ENCODE measurements at places on chromosomes 4 and X.
A peak's percentile ranks its signal among the peaks of the same experiment; 100 is the strongest.

DNA sequence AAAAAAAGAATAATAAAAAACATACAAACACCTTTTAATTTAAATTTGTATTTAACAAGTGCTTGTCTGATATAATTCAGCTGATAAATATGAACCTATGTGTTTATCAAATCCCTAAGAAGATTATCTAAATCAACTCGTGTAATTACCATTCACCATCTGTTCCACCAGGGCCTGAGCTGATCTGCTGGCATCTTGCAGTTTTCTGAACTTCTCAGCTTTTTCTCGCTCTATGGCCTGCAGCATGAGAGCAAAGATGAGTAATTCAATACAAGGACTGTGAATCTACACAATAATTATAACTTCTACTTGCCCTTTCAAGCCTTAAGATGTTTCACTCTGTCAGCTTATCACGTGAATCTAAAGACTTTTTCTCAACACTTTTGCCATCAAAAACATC is 709.7 kb downstream of the DMD start:
- DNase-seq = no peak

DNA sequence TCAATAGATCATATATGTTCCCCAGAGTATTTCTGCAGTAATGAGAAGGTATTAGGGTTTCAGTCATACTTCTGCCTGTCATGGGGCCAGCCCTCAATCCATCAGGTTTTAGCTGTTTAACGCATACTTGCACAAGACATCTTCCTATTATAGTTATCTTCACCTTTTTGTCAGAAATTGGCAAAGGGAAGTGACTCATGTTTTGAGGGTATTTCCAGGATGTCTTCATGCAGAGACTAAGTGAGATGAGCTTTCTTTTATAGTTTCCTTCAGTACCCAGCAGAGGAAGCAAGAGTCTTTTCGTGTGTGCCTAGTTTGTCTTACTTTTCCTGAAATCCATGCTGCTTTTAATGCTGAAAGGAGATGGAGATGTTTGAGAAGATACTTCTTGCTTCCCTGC is 9.5 kb downstream of the CSTF2 start:
- no peak for DNase-seq

GRCh38 chrX:77528034-77528433 is 80.8 kb downstream of the FGF16 start:
- DNase-seq = no peak

GRCh38 chr4:76802236-76803021 is 95.5 kb downstream of the SOWAHB start:
- no peak for DNase-seq

DNA sequence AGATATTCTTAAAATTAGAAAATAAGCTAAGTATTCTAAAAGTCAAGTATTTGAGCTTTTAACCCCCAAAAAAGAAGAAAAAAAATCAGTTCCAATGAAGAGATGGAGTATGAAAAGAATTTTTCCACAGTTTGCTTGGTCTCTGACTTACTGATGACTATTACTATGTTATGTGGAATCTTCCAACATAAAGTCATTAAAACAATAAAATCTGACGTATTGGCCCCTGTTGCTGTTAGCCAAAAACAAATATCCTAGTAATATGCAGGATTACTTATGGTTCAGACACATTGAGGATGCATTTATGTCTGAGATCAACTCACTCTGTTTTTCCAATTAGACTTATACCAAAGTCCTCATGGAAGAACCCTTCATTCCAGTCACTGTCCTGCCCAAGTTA is 517.2 kb upstream of the ADGRL3 start:
- DNase-seq = peak; percentile 2

GRCh38 chr4:102430461-102430910 is 70.7 kb upstream of the NFKB1 start:
- DNase-seq = no peak

GRCh38 chr4:1315306-1315705 is 25.6 kb downstream of the MAEA start:
- no peak for DNase-seq

DNA sequence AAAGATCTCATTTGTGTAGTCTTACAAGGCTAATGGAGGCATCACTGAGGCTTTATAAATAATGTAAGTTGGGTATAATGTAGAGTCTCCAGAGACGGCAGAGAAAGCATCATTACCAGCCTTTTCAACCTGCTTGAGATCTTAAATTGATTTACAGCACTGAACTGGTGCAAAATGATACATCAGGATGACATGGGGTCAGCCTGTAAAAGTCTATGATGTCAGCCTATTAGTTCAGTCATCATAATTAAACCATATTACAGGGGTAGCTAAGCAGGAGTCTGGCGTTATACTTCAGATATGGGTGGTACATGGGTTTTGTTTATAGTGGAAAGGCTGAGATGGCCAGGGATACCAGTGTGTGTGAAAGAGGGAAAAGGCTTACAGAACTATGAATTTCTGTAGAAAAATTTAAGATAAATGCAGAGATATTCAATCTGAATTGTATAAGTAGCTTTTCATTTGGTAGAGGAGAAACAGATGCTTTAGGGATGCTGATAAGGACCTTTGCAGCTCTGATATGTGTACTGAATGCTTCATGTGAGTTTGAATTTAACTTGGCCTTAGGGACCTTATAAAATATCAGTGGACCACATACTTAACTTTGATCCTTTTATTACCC is 2.7 kb downstream of the SMAD1 start:
- no peak for DNase-seq

DNA sequence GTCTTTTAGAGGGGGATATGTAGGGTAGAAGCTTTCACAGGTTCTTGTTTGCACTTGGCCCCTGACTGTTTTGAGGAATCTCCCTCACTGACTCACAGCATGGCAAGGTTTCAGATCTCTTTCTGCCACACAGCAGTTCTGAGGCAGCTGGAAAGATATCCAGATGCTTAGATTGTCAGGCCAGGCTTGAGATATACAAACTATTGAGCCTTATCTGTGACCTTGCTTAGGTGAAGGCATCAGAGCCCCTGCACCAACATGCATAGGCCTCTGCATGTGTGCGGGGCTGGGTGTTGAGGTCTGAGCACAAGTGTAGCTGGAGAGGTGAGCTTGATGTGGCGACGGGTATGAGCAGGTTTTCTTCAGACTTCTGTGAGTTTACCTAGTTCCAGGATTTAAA is 80.9 kb upstream of the MSANTD1 start:
- DNase-seq = peak; percentile 65

DNA sequence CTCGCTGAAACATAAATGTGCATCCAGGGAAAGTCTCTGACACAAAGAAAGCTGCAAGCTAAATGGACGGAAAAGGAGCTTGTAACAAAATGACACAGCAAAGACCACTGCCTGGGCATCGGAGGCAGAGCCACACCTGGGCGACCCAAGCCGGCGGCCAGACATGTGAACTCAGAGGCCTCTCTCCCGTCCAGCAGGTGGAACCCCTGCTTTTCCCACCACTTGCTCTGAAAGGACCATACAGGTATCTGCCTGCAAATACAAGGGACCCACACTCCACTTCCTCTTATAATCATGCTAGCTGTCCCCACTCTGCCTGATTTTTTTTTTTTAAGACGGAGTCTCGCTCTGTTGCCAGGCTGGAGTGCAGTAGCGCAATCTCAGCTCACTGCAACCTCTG is 12.0 kb downstream of the CPLX1 start:
- no peak for DNase-seq

DNA sequence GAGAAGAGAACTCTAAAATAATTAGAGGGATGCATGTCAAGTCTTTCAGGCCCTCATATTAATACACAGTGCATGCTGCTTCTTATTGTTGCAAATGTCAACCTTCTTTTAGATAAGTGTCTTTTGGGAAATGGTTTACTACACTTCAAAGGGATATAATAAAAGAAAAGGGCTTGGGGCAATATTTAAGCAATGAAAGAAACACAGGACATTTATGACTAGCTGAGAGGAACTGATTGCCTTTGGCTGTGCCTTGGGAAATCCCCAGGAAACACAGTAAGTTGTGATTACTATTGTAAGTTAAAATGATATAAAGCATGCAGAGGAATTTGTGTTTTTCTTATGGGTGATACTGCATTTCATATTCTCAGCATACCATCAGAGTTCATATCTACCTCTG is 1036.2 kb upstream of the GRID2 start:
- no peak for DNase-seq

- DNase-seq = no peak
Observed at GRCh38 chrX:40968180-40968579, 117.1 kb upstream of the USP9X start.

- DNase-seq = peak; percentile 47
Observed at GRCh38 chr4:24664956-24665355, 80.6 kb upstream of the DHX15 start.

DNA sequence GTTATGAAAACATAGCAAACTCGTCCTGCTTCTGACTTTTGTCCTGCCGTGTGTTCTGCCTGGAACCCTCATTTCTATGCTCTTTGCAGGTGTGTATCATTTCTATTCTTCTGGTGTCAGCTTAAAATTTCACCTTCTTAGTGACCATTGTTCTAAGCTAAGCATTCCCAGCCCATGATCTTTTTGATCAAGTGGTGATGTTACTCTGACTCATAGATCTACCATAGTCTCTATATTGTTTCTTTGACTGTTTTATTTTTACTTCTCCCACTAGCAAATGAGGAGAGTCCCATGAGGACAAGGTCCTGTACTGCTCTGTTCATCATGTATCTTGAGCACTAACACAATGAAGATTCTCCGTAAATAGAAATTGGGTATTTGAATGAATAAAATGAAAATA is 14.1 kb upstream of the CXCL6 start:
- DNase-seq = no peak

GRCh38 chrX:45527834-45528233 is 327.2 kb upstream of the DIPK2B start:
- DNase-seq = no peak

DNA sequence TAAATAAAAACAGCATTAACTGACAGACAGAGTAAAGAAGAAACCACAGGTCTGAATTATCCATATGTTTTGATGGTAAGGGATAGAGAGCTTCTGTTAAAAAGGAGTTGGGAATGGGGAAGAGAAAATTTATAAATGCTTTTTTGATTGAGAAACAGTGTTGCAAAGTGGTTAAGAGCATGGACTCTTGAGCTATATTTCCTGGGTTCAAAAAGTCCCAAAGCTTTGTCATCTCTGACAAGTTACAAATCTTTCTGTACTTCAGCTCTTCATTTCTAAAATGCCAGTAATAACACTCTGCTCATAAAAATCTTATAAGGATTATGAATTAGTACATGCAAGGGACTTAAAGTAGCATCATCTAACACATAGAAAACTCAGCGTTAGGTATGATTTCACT is 62.2 kb downstream of the N4BP2 start:
- DNase-seq = no peak

DNA sequence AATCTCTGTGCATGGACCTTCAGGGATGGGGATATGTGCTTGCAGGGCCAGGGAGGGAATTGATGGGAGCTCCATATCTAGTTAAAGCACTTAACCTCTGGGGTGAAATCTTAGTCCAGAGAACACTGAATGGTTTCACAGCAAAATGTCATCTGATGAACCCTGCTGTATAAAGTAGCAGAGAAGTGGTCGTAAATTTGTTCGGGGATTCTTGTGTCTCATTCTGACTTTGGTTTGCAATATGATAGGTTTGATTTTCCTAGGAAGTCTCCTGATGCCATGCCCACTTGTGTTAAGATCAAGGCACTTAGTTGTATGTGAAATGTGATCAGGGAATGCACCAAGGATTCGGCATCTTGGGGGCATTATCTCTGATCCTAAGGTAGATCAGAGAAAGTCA is 96.9 kb downstream of the NHS start:
- no peak for DNase-seq

GRCh38 chr4:43047058-43047457 is 154.5 kb downstream of the GRXCR1 start:
- no peak for DNase-seq

GRCh38 chr4:184958923-184959210 is 59.4 kb upstream of the HELT start:
- no peak for DNase-seq

All from AG08396 (cell line).